SJSA1 (cell line): ENCODE measurements at places on chromosomes 5 and 9. TPM values are rescaled to one million over a fixed set of nuclear protein-coding genes. Genes with fewer than 3 reads are reported as not detected.

- H3K27ac ChIP-seq = no peak overlapping the region
- H3K27me3 ChIP-seq = peaks cover 47% of the 10 kb centered on the region
- H3K4me3 ChIP-seq = no peak overlapping the region
- H3K36me3 ChIP-seq = no peaks in the 10 kb centered on the region
- no peaks in the 10 kb centered on the region; the same call in 1 of the 2 replicates for H3K4me1 ChIP-seq
Observed at GRCh38 chr5:127295454-127295853, 4.9 kb downstream of the MEGF10 start.

- no peaks in the 10 kb centered on the region for H3K4me1 ChIP-seq
- H3K27me3 ChIP-seq = no peaks in the 10 kb centered on the region
- H3K4me3 ChIP-seq = no peak overlapping the region
- H3K36me3 ChIP-seq = no peaks in the 10 kb centered on the region
- DNase-seq = no peak
- no peak overlapping the region for H3K27ac ChIP-seq
Observed at GRCh38 chr5:44707721-44708120, 101.0 kb upstream of the MRPS30 start.

DNA sequence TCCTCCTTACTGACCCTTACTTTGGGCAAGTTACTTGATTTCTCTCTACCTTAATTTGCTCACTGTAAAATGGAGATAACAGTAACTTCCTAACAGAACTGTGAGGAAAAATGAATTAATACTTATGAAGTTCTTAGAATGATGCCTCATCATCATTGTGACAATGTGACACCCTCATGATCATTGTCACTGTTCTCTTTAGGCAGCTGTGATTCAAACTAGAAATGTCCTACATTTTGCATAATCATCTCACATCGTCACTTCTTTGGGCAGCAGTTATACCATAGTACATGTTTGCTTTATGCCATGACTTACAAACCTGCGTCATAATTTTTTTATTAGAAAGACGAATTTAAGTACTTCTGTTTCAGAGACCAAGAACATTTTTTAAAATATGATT lies 9.7 kb downstream of the SLC30A5 start:
- DNase-seq = no peak
- H3K4me3 ChIP-seq = no peak overlapping the region
- no peaks in the 10 kb centered on the region for H3K4me1 ChIP-seq
- no peak overlapping the region for H3K27ac ChIP-seq

DNA sequence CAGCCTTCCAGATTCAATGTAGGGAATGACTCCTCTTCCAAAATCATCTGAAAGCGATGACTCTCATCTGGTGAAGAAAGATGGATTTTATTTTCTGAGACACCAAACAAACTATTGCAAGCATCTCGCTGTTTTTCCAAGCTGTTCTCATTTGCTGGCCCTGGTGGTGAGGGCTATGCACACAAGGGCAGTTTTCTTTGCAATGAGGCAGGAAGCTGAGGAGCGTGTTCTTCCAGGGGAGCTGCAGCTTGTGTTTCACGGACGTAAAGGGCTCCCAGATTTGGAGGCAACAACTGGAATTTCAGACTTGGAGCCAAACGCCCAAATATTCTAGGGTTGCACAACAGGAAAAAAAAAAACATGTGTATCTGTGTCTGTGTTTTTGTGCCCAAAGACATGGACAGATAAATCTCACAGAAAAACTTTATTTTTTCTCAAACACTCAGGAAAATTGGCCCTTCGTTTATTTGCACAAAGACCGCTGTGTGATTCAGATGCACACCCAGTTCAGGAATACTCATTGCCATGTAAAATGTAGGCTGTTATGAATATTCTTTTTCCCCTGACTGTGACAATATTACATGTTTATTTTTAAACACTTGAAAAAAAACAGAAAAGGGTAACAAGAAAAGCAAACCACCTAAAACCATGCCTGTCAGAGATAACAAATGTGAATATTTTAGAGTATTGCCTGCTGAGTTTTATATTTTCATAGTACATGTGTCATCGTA lies 151.3 kb downstream of the GAS1 start:
- H3K4me3 ChIP-seq = no peak overlapping the region
- no peaks in the 10 kb centered on the region for H3K36me3 ChIP-seq
- no peaks in the 10 kb centered on the region for H3K4me1 ChIP-seq

DNA sequence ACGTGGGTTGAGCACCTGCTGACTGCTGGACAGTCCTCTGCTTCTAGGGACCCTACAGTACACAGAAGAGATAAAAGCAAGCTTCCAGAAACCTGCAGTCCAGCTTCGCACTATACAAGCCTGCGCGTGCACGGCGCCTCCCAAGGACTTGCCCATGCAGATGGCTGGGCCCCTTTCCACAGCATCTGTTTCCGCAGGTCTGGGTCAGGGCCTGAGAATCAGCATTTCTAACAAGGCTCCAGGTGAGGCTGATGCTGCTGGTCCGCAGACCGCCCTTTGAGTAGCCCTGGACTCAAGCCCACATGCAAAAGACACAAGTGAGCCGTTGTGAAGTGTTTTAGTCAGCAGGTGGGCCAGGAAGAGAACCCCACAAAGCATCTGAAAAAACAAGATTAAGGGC lies 133.1 kb downstream of the HSD17B3 start:
- H3K4me3 ChIP-seq = no peak overlapping the region
- peak overlapping the region; percentile 85 for H3K27ac ChIP-seq
- no peaks in the 10 kb centered on the region for H3K36me3 ChIP-seq
- peaks cover 45% of the 10 kb centered on the region for H3K4me1 ChIP-seq

Gene BARX1
- not detected in 2 replicates for total RNA-seq

Gene UTP15
- total RNA-seq = 23.6 and 30.3 TPM in 2 replicates

Gene DMGDH
- 0.03 TPM in 1 of 2 replicates, not detected in the other for total RNA-seq

Gene C9orf85
- 12.2 and 13.2 TPM in 2 replicates for total RNA-seq
